ENCODE measurements at places on chromosomes 12 and 14.
A peak's percentile ranks its signal among the peaks of the same experiment; 100 is the strongest.

- no peak for DNase-seq
These were observed 30.7 kb upstream of the DEGS2 start for GRCh38 chr14:100190126-100190525.

- peak; percentile 25 for DNase-seq
These were observed 44.9 kb downstream of the JKAMP start for GRCh38 chr14:59529189-59529588.

GRCh38 chr14:92888896-92889295 is 34.1 kb upstream of the CHGA start:
- no peak for DNase-seq

DNA sequence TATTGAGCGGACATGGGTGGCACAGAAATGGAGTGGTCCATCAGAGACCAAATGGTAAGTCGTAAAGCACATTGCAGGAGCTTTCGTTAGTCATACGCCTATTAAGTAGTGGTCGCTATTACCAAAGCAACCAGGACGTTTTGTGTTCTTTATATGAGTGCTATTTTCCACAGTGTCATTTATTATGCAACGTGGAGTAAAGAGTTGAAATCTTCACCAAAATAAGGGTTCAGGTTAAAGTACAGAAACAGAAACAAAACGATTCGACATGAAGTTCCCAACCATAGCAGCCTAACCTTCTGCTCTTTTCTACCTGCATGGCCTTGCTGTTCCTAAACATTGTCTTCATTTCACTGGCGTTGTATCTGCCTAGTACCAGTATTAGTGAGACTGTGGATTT is 20.1 kb upstream of the FGD4 start:
- no peak for DNase-seq

- DNase-seq: no peak
These were observed 77.8 kb downstream of the MYF5 start for GRCh38 chr12:80794551-80794950.

GRCh38 chr12:53808023-53808705 is 56.4 kb upstream of the CISTR start:
- DNase-seq: no peak

DNA sequence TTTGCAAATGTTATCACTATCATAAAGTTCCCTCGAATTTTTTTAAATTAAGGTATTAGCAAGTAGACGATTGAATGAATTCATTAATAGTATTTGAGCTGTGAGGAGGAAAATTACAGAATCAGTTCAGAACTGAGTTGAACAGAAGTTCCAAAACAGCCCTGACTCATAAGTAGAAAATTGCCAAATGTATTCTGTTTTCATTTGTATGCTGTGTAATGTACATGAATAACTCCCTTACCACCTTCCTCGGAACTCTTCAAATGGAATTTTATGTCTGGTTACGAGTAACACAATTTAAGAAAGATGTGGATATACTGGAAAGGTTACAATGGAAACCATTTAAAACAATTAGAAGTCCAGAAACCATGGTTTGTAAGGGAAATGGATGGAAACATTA is 283.3 kb upstream of the FAR2 start:
- DNase-seq: no peak

- DNase-seq: no peak
These were observed 461.1 kb downstream of the LRIG3 start for GRCh38 chr12:58459191-58459590.

DNA sequence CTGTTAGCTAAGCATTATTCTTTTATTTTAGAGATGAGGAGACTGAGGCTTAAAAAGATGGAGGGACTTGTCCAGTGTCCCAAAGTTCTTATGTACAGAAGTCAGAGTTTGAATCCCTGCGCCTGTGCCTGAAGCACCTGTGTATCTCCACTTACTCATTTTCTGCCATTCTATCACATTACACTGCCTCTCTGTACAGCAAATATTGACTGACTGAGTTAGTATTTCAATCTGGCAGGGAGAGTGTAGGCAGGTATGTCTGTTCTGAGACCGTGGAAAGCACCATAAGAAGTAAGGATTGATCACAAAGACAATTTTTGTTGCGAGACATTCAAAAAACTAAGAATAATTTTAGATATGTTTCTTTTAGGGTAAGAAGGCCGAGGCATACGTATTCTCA is 162.7 kb downstream of the KITLG start:
- DNase-seq: no peak

DNA sequence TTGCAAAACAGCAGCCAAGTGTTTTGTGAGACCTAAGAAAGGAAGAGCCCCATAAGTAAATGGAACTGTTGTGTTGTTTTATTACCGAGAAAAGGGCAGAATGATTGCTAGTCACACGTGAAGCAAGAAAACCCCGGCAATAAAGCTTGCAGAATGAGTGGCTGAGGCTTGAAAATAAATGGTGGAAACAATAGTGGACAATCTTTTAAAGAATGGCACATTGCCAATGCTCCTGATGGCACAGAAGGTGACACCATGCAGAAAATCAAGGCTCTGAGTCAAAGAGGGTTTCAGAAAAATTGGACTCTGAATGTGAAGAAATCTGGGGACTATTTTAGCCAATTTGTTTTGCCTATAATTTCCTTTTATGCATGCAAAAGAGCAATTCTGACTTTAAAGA is 4.0 kb upstream of the AQP2 start:
- no peak for DNase-seq

DNA sequence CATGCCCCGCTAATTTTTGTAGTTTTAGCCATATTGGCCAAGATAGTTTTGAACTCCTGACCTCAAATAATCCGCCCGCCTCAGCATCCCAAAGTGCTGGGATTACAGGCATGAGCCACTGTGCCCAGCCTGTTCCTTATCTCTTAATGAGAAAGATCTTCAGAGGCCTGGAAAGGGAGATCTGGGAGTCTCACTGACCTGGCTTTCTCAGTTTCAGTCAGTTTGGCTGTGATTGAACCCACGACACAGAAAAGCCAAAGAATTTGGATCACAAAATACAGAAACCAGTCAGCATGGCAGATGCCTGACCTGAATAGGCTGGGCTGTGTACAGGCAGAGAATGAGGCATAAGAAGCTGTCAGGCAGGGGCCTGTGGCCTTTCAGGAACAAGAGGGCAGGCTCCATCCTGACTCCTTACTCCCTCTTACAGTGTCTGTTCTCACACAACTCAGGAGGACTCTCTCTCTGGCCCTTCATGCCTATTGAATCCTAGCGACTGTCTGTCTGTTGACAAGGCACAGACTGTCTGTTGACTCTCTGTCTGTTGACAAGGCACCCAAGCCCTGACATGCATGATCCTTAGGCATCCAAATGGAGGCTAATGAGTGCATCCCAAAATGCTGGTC is 366.5 kb upstream of the CCDC196 start:
- DNase-seq: no peak

All from M059J (cell line).